ENCODE measurements at places on chromosomes 1 and 21.

GRCh38 chr1:48530727-48531351 is 58.8 kb upstream of the SPATA6 start:
- DNase-seq = peak; percentile 55

DNA sequence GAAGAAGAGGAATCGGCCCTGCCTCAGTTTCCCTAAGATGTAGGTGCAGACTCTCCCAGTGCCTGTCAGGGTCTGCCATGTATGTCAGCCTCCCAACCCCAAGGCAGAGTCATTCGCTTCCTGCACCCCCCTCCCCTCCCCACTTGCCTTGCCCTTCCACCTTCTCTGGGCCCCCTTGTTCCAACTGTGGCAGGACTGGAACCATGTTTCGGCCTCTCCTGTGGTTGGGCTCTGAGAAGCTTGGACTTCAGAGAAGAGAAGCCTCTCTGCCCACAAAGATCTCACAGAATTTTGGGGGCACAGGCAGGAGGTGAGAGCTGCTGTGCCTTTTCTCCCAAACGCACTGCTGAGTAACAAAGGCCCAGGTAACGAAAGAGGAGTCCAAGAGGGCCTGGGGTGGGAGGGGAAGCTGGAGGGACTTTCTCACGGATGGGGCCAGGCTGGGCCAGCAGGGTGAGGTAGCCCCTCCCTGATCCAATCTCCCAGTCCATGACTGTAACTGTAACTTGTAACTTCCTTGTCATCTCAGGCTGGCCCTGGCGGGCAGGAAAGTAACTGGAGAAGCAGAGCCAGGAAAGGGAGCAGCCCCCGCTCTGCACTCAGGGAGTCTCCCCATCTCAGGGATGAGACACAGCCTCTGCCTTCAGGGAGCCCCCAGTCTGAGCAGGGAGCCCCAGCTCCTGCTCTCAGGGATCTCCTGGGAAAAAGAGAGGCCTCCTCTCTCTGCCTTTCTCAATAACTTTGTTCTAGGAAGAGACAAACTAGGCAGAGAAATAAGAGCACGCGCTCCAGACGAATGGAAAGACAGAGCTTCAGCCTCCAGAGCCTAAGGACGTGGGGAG is 11.3 kb downstream of the CRABP2 start:
- DNase-seq = no peak

DNA sequence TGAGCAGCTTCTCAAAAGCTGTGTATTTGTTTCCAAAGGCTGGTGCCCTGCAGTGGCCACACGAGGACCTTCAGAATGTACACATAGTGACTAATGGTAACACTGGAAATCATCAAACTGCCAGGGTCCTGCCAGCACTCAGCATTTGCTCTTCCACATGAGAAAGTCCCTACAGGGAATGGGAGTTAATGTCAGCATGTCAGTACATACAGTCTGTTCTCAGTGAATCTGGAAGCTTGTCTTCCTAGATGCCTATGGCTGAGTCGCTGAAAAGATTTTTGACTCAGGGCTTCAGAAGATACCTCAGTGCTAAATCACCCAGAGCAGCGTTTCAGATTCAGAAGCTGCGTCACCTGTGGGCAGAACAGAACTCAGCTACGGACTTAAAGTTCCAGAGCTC is 108.2 kb downstream of the CDC7 start:
- DNase-seq = no peak

DNA sequence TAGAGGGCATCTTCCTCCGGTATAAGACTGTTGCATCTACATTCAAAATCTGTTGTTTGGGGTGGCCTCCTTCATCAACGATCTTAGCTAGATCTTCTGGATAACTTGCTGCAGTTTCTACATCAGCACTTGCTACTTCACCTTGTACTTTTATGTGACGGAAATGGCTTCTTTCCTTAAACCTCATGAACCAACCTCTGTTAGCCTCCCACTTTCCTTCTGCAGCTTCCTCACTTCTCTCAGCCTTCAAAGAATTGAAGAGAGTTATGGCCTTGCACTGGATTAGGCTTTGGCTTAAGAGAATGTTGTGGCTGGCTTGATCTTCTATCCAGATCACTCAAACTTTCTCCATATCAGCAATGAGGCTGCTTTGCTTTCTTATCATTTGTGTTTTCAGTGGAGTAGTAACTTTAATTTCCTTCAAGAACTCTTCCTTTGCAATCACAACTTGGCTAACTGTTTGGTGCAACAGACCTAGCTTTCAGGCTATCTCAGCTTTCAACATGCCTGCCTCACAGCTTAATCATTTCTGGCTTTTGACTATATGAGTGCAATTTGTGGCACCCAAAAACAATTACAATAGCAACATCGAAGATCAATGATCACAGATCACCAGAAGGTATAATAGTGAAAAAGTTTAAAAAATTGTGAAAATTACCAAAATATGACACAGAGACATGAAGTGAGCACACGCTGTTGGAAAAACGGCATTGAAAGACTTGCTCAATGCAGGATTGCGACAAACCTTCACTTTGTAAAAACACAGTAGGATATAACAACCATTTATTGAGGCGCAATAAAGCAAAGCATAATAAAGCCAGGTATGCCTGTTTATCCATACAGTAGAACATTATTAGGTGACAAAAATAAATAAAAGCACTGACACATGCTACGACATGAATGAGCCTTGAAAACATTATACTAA is 56.7 kb upstream of the GFI1 start:
- DNase-seq = no peak

DNA sequence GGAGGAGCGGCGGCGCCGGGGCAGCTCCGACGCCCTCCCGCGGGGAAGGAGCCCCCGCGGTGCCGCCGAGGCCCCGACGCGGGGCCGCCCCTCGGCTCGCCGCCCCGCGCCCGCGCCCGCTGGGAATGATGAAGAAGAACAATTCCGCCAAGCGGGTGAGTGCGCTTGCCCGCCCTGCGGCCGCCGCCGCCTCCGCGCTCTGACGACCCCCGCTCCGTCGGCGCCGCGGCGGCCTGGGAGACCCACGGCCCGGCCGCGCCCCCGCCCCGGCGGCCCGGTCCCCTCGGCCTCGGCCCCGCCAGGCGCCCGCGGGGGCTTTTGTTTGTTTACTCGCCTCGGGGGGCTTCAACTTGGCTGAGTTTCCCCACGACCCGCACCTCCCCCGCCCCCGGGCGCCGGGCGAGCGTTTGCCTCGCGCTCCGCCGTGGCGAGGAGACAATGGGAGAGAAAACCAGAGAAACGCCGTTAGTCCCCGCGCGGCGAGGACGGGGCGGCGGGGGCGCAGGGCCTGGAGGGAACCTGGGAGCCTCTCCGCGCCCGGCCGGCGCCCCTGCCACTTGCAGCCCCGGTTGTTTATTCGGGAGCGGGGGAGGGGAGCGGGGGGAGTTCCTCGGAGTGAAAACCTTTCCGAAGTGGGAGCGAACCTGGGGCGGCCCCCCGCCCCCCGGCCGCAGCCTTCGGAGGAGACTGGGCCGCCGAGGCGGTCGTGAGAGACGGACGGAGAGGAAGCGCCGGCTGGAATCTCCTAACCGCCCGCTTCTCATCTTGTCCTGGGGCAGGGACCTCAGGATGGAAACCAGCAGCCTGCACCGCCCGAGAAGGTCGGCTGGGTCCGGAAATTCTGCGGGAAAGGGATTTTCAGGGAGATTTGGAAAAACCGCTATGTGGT is 661 bp downstream of the PLEKHO1 start:
- DNase-seq = peak; percentile 47

DNA sequence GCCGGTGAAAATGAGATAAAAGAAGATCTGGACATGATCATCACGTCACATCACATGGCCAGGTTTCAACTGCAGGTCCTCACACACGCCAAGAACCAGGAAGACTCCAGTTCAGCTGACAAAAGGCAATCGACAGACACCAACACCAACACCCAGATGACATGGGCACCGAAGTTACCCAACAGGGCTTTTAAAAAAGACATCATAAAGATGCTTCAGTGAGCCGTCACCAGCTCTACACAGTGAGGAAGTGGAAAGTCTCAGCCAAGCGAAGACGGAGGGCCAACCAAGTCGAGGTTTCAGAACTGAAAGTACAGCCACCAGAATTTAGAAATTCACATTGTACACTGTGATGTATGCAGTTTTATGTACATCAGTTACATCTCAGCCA is 154.3 kb upstream of the COL6A1 start:
- no peak for DNase-seq

GRCh38 chr21:18007121-18007520 is 188.0 kb upstream of the C21orf91 start:
- DNase-seq = no peak

DNA sequence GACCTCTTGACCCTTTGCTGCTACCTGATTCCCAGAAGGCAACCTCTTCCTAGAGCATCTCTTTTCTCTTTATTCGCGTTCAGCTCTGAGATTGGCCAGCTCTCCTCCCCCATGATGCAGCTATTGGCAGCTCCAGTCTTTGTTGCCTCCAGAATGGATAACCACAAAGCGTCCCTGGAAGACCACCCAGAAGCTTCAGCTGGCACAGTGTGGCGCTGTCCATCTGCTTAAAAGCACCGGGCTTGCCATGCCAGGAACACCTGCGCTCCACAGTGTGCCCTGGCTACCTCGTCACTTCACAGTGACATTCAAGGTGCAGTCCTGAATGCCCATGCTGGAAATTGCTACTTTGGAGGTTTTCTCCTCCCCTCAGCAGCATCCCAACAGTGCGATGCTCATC is 353.9 kb downstream of the LMO4 start:
- no peak for DNase-seq

DNA sequence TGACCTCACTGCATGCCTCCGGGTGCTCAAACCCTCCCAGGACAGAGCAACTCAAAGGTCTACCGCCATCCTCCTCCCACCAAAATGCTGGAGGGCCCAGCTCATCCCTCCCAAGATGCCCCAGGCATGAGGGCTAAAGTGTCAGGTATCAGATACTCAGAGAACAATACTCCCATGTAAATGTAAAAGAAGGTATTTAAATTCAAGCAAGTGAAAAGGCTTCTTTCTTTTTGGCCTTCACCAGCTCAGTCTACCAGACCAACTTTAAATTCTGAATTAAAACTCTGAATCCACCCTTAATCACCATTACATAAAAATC is 3.0 kb downstream of the PARP1 start:
- no peak for DNase-seq

GRCh38 chr1:230883967-230884366 is 15.6 kb upstream of the C1orf198 start:
- no peak for DNase-seq

GRCh38 chr1:52927212-52928014 is at the start of gene SCP2:
TSS of gene SCP2 (plus strand) at chr1:52927276. CDS start at chr1:52927397, 121 bp downstream.
- peak; percentile 83 for DNase-seq

DNA sequence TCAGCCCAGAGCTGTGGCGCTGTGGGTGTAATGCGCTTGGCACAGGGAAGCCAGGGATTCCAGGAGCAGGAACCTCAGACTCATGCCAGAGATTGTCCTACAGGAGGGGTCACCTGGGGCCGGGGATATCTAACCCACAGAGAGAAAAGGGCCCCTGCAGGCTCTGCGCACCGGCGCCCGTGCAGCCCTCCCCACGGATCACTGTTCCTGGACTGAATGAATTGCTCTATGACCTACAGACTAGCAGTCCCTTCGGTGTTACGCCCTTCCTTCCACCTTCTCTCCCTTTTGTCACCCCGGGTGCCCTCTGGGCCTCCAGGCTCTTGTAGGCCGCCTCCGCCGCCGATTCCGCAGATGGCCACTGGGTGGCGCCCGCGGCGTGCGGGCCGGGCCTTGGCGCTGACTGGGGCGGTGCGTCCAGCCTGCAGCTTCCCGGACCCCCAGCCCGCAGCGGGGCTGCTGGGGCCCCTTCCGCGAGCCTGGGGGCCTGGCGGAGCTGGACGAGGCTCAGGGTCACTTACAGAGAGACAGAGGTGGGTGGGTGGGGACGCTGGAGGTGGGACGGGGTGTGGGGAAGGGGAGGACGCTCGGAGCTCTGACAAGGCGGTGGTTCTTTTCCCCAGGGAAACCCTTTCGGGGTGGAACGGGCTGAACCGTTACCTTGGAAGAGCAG is 101.3 kb downstream of the IER5 start:
- peak; percentile 74 for DNase-seq

DNA sequence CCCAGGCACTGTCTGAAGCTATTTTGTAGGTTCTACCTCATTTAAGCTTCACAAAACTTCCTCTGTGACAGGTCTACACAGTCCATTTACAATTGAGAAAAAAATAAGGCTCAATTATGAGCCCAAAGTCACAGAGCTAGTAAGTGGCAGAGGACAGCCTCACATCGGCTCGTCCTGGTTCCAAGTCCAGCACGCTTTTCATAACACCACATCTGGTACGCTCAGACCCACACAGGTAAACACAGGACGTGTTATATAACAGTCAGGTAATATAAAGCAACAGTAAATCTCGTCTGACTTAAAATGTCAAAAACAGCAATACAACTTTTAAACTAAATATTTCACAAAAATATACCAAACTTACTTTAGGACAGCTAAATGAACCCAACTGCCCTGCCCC is 13.1 kb downstream of the JAK1 start:
- no peak for DNase-seq

DNA sequence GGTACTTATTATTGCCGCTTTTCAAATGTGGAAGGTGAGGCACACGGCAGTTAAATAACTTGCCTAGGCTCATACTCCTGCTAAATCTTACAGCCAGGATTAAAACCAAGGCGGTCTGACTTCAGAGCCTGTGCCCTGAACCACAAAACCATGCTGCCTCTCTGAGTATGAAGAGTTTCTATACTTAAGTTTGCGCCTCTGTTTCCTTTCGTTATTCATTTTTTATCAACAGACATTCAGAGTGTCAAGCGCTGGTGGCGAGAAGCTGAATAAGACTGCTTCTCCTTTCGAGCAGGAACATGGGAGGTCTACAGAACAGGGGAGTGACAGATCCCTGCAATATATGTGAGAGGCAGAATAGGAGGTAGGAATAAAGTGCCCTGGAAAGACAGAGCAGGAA is 96.0 kb upstream of the DUSP10 start:
- peak; percentile 60 for DNase-seq

- DNase-seq = no peak
Observed at GRCh38 chr1:19287436-19288185, 959 bp downstream of the AKR7A3 start.

- DNase-seq = no peak
Observed at GRCh38 chr1:225462714-225463574, 35.1 kb upstream of the LBR start.

DNA sequence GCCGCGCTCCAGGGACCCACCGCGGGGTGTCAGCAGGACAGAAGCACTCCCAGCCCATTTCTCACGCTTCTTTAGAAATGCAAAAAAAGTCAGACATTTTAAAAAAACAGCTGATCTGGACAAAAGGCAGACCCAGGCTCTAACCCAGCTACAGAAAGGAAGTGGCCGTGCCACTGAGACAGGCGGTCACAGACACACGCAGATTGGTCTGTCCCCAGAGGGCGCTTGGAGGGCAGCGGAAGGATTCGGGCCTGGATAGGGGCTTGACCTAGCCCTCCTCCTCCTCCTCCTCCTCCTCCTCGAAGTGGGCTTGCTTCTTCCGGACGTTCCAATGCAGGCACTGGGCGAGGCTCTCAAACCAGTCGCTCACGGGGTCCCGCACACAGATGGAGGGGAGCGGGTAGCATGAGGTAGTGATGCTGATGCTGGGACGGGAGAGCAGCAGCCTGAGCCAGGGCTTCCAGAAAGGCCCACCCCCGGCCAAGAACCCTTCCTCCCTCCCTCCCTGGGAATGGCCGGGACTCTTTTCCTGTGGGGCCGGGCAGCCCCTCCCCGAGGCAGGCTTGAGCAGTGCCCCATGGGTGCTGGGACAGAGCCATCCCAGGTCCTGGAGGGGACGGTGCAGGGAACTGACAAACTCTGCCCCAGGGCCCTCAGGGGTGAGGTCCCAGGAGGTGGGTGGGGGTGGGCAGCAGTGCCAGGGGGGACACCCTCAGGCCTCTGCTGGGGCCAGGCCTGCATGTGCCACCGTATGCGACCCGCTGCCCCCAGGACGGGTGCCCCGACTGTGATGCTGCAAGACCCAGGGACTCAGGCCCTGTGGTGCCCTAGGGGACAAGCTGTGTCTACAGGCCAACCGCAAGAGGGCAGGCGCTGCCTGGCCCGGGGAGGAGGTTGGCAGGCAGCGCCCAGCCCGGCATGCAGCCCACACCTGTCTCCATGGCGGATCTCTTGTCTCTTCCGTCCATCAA is 25.3 kb downstream of the NADK start:
- no peak for DNase-seq
